ENCODE measurements at places on chromosomes 11 and 22.

- DNase-seq, result no peak
Observed at GRCh38 chr11:47233051-47233450, 15.6 kb downstream of the ACP2 start.

DNA sequence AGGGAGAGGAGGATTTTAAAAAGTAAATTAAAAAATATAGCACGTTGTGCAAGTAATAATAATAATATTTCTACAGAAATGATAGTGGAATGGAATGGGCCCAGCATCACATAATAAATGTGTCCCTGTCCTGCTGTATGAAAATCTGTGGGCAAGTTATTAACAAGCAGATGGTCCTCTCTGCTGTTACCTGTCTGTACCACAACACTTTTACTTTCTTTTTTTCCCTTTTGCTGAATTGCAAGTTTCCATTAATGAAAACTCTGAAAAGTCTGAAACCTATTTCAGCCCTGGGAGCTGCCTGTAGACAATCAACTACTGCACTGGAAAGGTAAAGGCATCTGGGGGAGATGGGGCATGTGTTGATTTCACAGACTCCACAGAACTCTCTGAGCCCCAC, 937.1 kb downstream of the OPCML start:
- DNase-seq, result no peak

DNA sequence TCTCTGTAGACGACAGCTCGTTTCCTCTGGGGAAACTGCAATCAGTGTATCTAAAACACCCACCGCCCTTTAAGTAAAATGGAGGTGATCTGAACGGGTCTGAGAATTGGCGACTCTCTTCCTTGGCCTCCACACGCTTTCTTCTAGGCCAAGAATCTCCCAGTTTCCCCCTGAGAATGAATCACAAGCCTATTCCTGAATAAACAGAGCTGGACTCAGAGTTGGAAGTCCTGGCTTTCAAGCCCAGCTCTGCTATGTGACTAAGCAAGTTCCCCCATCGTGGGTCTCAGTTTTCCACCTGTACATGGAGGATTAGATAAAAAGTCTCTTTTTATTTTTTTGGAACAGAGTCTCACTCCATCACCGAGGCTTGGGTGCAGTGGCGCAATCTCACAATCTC, 200.4 kb downstream of the MN1 start:
- no peak for DNase-seq

GRCh38 chr11:57977709-57978108, 46.0 kb upstream of the OR9Q1 start:
- DNase-seq, result no peak

DNA sequence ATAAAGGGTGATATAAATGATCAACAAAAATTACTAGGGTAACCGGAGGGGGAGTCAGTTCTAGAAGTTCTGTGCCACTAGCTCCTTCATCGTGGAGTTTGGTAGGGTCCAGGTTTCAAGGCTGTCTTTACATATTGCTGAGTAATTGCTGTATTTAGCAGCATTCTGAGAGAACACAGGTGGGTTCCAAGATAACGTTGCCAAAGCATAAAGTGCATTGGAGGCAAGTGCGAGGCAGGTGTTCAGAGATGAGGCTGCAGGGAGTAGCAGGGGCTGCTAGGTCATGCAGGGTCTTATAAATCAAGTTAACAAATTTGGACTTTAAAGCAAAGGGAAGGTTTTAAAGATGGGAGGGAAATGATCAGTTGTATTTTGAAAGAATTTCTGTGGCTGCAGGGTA, 17.8 kb downstream of the SGSM3 start:
- no peak for DNase-seq

DNA sequence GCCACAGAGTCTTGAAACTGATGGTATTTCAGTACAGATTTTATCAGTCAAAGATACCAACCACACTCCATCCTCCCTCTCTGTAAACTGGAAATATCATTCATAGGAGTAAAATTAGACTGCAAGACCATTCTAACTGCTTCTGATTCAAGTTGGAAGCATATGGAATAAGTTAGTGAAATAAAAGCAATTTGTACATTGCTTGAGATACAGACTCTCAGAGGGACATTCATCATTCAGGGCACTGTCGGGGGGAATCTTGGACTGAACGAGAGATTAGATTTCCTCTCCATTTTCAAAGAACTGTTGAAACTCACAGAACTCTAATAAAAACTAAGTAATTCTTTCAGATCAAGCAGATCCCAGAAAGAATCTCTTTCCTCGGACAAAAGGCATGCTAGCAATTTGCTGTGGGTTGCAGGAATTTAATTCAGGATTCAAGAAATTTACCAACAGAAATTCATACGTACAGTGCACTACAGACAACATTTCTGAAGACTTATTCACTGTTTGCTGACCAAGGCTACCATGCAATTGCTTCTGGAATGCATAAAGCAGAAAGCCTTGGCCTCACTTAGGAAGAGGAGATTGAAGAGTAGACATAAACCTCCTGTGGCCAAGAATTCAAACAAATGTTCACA, 34.1 kb downstream of the PAMR1 start:
- no peak for DNase-seq

Data from T-cell (primary cell).